ENCODE measurements at places on chromosomes 5 and 9. TPM values are rescaled to one million over a fixed set of nuclear protein-coding genes. Genes with fewer than 3 reads are reported as not detected.

The C5orf34 gene
- total RNA-seq: 17.2 TPM

The TRPM3 gene
- 37.2 TPM for total RNA-seq

The SLC30A5 gene
- total RNA-seq: 32.4 TPM

The GFI1B gene
- total RNA-seq: not detected

The CDC25C gene
- 45.8 TPM for total RNA-seq

The ENTPD8 gene
- total RNA-seq: not detected

The CARD6 gene
- total RNA-seq: not detected

The LRRC70 gene
- 1.2 TPM for total RNA-seq

The SLC36A3 gene
- not detected for total RNA-seq

The ACOT12 gene
- total RNA-seq: not detected

The ZFP37 gene
- 14.1 TPM for total RNA-seq

The ZNF300 gene
- total RNA-seq: 17.0 TPM

- DNase-seq: no peak
These were observed 22.2 kb upstream of the EEIG1 start for GRCh38 chr9:128002959-128003358.

DNA sequence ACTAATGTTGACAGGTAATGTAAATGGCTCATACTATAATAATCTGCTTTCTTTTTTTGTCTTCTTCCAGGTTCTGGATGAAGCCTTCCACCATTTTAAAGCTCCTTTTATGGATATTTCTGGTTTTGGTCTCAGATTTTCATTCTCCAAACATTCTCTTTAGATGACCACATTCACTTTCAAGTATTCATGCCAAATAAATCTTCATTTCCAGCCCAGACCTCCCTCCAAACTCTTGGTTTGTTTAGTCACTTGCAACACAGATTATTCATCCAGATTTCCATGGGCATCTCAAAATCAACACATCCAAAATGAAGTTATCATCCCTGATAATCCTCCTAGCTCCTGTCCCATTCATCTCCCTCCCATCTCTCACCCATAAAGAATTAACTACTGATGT lies 40.3 kb upstream of the SVEP1 start:
- no peak for DNase-seq

- peak; percentile 52 for DNase-seq
These were observed at the start of gene CMBL for GRCh38 chr5:10307206-10308148. TSS of gene CMBL (minus strand) at chr5:10307902. CDS start at chr5:10290762, 17,140 bp downstream.

DNA sequence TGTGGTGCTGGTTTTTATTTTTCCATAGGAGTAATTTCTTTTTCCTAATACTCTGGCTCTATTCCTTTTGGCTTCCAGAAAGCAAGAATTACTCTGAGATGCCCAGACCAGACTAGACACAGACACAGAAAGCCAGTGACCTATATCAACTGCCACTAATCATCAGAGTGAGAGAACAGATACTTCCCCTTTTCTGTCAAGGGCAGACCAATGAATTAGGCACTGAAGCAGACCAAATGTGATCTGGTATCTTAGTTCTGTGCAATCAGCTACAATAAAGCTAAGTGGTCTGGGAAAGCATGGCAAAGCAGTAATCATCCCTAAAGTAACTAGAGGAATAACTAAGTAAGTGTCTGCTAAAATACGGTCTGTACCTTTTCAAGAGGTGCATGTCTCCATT lies 239.1 kb downstream of the ELAVL2 start:
- DNase-seq: no peak

GRCh38 chr5:66932457-66932856 lies 264.1 kb downstream of the CD180 start:
- DNase-seq: no peak

DNA sequence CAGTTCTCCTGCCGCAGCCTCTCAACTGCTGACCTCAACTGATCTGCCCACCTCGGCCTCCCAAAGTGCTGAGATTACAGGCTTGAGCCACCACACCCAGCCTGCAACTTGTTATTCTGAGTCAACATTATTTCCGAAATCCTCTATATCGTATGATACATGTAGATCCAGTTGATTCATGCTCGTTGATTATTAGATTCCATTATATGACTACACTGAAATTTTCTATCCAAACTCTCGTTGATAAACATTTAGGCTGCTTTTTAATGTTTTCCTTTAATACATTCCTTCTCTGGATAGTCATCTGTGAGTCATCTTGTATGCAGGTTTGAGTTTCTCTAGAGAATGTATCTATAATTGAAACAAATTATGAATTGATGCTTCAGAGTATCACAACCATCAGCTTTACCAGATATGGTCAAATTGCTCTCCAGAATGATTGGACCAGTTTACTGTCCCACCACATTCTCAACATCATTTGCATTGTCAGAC lies 4.1 kb downstream of the CDK7 start:
- no peak for DNase-seq

GRCh38 chr5:114118511-114118910 lies 243.4 kb upstream of the KCNN2 start:
- DNase-seq: no peak

- DNase-seq: no peak
These were observed 130.2 kb upstream of the FSTL4 start for GRCh38 chr5:133742431-133742988.

DNA sequence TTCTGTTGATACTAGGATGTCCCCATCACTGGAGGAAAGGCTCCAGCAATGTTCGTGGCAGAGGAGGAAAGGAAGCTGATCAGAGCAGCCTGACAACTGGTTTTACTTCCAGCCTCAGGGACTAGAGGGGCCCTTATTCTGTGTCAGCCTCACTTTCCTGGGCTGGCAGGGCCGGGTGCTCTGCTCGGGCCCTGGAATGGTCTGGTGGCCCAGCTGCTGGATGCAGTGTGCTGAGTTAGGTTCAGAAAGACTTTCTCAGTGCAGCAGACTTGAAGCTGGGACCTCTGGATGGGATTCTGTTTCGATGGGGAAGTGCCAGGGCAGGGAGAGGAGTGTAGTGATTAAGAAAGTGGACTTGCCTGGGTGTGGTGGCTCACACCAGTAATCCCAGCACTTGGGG lies 81.0 kb downstream of the MACROH2A1 start:
- DNase-seq: no peak

DNA sequence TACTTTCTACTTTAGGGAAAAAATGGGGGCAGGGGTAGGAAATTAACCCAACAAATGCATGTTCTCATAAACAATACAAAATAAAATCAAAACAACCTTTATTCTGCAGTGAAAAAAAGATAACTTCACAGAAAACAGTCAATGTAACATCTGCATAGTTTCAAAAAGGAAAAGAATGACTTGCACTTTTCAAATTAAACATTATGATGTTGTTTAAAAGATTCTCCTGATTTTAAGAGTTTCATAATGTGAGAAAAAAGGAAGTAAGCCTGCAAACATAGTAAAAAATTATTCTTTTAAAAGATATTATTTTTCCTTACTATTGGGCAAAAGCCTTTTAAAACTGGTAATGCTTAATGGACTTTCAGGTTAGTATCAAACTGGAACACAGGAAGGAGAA lies 7.6 kb downstream of the C9orf72 start:
- DNase-seq: no peak

GRCh38 chr9:137316012-137316981 lies 14.2 kb upstream of the NRARP start:
- peak; percentile 81 for DNase-seq

DNA sequence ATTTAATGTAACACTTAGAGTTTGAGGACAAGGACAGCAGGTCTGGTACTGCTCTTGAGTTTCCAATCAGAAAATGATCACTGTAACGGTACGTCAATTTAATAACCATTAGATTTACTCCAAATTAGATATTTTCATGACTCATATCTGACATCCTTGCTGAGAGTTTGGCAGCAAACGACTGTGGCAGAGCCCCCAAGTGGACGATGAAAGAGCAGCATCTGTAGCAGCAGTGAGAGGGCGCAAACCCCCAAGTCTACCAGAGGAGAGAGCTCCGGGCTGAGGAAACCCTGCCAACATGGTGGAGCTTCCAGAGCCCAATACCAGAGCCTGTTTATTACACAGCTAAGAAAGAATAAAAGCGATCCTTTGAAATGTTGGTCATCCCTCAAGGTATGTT lies 73.2 kb upstream of the EPB41L4A start:
- peak; percentile 74 for DNase-seq

DNA sequence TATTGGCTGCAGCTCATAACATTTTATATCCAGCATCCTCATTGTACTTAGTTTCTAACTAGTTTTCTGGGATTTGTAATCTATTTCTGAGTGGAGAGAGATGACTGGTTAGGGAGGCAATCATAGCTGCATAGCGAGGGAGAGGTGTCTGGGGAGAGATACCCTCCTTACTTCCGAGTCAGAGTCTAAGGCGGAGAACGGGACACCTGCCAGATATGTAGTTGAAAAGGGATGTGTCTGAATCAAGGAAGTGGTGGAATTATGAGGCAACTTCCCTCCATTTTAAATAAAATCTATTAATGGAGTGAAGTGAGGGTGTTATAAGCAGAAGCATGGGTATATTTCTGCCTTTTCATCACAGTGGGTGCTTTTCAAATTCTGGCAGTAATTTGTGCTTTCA lies 126.5 kb downstream of the MAST4 start:
- no peak for DNase-seq

GRCh38 chr5:99037668-99038067 lies 108.9 kb upstream of the CHD1 start:
- DNase-seq: no peak

DNA sequence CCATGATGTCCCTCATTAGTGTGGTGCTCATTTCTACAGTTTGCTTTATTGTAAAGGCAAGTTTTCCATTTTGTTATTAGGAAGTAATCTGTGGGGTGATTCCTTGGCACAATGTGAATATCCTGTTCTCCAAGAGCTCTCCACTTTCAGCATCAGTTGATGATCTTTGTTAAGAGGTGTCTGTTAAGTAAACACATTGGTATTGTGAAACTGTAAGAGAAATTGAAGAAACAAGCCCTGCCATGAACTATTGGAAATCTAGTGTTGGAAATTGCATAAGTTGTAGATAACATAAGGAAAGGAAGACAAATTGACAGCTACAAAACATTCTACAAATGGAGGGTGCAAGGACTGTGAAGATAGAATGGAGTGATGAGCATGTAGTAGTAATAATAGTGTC lies 17.2 kb downstream of the RNF14 start:
- DNase-seq: no peak

DNA sequence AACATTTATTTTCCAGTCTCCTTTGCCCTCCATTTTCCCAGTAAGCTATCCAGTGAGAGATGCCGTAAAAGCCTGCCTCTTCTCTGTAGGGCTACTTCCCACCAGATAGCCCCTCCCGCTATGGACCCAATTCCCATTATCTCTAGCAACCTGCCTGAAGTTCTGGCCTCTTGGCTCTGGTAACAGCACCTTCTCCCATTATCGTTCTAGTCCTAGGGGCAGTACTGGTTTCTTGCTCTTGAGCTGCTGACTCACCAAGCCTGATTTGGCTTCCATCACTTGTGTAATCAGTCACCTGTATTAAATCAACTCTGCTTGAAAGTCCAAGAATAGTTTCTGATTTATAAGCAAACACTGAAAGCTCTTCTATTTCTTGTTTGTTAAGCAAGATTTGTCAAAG lies 42.8 kb upstream of the PARP8 start:
- DNase-seq: no peak

- DNase-seq: no peak
These were observed 42.0 kb downstream of the ITK start for GRCh38 chr5:157222506-157223230.

GRCh38 chr9:37034938-37035647 lies 1.0 kb upstream of the PAX5 start:
- DNase-seq: peak; percentile 77

DNA sequence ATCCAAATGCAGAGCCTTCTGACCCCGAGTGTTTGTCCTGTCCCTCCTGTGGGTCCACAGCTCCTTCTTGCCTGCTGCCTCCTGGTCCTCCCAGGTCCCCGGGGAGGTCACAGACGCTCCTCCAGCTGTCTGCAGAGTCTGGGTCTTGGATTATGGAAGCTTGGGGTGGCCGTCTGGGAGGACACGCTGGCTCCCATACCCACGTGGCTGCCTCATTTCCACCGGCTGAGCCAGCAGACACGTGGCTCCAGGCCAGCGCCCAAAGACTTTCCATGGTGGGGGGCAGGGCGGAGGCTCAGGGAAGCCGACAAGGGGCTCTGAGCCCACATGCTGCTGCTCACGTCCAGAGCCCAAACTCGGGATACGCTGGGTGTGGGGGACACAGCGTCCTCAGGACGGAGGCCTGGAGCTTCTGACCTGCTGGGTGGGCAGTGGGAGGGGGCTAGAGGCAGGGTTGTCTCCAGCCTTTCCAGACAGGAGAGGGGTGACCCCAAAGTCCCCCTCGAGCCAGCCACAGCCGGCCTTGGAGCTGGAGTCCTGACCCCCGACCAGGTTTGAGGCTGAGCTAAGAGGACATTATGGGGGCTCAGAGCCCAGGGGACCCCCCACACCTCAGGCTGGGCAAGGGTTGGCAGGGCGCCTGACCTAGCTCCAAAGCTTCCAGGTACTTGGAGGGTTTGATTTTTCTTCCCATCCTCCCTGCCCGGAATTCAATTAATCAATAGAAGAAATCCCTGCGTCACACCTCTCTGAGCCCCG lies 24.2 kb upstream of the RNU6ATAC start:
- no peak for DNase-seq

DNA sequence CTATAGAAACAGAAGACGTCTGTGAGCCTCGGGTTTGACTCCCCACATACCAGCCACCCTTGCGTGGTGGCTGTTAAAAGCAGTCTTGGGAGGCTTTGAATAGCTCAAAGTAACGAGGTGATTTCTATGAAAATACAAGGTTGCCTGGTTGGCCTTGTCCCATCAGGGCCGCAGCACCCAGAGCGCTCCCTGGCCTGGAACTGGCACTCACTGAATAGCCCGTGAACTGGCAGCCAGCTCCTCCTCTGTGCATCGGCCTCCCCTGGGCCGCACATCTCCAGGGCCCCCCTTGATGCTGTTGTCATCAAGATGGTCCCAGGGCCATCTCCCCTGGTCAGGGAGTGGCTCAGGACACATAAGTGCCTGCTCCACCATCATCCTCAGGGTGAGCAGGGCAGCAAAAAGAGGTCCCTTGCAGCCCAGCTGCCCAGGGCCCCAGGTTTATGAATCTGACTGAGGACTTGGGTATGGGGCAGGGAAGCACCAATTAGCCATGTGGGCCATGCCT lies 144.6 kb upstream of the PPP1R26 start:
- no peak for DNase-seq

DNA sequence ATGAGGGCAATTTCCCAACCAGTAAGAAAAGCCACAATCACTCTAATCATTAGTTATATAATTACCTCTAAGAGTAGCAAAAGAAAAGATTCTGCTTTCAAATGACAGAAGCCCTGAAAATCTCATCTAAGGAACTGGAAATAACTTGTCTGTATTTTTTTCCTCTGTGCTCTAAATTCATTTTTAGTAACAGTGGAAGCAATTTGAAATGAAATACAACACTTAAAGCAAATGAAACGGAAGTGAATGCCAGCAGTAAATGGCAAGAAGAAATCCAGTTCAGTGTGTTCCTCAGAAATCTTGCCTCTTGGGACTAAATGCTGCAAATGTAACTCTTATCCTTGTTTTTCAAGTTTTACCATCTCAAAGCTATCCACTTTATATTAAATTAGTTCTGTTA lies 294.9 kb downstream of the TAF11L14 start:
- DNase-seq: no peak

- DNase-seq: no peak
These were observed 59.0 kb downstream of the KCNIP1 start for GRCh38 chr5:170562875-170563228.

- no peak for DNase-seq
These were observed 88.0 kb downstream of the PLPP1 start for GRCh38 chr5:55446640-55447351.
